ENCODE measurements at places on chromosomes 13 and 19.
A peak's percentile ranks its signal among the peaks of the same experiment; 100 is the strongest.

DNA sequence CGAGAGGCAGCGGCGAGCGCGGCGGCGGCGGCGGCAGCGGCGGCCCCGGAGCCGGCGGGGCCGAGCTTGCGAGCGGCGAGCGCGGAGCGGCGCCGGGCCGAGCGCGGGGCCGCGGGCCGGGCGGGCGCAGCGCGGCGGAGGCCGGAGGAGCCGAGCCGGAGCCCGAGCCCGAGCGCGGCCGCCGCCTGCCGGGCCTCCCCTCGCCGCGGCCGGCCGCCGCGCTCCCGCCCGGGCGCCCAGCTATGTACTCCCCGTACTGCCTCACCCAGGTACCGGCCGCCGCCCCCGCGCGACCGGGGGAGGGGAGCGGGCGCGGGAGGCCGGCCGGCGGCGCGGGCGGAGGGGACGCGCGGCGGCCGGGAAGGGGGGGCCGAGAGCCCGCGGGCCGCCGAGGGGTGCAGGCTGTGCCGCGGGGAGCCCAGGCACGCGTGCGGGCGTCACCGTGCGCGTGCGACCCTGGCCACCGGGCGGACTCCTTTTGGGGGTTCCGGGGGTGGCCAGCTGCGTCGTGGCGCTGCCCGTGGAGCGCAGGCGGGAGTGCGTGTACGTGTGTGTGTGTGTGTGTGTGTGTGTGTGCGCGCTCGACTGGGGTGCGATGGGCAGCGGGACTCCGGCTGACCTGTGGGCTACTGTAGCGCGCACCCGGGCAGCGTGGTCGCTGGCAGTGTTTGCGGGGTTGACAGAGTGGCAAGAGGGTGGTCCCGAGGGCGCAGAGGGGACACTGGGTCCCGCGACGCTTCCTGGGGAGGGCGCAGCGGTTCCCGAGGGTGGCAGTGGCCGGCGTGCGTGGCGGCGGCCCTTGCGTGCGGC is 526 bp downstream of the NFIX start:
- DNase-seq: no peak

DNA sequence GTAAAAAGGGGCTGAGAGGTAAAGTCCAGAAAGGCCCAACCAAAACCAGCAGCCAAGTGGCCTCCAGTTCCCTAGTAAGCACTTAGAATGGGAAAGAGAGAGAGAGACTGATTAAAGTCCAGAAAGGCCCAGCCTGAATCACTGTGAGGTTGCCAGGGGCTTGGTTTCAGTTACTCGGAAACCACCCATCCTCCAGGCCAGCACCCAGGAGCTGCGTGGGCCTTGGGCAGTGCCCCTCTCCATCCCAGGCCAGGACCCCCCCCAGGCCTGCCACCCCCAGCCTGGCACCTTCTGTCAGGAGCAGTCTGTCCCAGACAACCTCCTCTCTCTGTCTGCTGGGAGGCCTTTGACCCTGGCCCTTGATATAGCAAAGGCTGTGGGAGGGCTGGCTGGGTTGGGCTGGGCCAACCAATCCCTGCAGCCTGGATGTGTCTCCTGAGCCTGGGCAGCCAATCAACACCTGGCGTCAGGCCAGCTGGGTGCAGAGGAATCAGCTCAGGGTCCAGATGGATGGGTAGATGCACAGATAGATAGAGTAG is at the start of gene CYP4F2:
CYP4F2 (minus strand) TSS at position 337 of the 539 bp plus-strand sequence. CDS start 463 bp downstream, outside the sequence.
- DNase-seq: no peak

DNA sequence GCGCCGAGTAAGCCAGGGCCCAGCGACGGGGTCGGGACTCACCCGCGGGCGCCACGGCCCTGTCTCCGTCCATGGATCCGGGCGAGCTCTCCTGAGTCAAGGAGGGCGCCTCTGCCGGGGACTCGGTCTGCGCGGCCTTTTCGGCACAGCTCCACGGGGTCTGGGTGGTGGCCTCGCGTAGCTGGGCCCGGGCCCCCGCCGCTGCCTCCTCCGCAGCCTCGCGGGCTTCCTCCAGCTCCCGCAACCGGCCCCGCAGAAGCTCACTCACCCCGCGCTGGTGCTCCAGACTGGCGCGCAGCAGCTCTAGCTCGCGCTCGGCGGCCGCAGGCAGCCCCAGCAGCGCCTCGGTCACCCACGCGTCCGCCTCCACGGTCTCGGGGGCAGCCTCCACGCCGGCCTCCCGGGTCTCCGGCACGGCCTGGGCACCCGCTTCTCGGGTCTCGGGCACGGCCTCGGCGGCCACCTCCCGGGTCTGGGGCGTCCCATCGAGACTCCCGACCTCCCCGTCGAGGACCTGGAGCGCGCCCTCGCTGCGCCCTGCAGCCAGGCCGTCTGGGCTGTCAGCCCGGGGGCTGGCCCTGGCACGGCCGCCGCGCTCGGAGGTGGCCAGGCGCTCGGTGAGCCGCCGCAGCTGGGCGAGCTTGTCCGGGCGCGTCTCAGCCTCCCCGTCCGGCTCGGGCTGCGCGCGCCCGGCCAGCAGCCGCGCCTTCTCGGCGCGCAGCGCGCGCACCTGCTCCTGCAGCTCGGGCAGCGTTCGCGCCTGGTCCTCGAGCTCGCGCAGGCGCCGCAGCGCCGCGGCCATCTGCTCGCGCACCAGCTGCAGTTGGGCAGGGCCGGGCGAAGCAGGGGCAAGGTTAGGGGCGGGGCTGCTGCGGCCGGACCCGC is 8.4 kb downstream of the KANK3 start:
- peak; percentile 87 for DNase-seq

DNA sequence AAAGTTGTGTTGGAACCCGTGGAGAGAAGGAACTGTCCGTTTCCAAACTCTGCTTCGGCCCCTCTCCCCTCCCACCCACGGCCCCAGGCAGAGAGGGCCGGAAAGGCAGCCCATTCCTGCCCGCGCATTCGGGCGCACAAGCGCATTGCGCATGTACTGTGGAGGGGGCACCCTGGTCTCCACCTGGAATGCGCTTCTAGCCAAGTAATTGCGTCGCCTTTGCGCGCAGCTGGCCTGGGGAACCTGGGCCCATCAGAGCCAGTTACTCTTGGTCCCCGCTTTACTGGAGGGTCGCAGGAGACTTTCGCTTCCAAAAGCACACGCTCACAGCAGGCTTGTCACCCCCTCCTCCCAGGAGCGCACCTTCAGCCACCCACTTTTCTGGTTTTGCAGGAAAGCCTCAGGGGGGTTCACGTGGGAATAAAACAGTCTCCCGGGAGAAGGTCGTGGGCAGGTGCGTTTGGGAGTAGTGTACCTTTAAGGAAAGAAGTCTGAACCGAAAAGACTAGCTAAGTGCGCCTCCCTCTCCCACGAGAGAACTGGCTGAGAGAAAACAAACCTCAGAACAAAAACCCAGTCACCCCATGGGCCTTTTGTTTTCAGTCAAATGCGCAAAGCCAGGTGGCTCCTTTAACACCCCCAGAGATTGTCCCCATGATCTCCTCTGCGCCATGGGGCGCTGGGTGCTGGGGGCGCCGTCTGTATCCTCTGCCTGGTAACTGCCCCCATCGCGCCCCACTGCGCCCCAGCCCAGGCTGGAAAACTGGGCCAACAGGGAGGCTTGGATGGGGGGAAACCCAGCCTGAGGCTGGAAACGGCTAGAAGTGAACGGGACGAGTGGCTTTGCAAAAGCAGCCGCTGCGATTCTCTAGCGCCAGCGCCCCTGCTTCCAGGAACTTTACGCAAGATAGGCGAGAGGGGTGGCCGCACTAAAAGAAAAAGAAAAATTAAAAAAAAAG is 28.5 kb downstream of the GSX1 start:
- no peak for DNase-seq

GRCh38 chr13:113547238-113547971 is 37.1 kb upstream of the TFDP1 start:
- no peak for DNase-seq

DNA sequence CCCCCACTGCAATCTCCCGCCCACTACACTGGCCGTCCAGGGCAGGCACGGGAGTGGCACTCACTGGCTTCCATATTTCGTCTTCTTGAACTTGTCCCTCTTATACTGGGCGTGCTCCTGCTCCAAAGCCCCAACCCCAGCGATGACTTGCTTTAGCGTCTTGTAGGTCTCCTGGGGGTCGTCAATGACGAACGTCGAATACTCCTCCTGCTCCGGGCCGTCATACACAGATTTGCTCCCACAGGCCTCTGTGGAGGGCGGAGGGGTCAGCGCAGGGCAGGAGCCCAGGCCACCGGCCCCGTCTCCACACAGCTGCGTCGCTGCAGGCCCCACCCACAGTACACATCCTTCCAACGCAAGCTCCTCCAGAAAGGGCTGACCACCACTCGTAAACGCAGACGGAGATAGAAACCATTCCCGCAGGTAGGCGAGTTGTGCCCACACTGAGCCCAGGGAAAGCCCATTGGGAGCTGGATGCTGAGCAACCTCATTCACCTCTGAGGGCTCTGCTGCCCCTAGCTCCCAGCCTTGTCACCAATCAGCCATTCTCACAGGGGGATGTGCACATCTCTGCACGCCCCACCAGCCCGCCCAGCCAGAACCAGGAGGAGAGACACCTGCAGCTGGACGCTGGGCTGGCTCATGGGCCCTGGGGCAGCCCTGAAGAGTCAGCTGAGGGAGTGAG is 7.9 kb upstream of the C13orf46 start:
- no peak for DNase-seq

- no peak for DNase-seq
Observed at GRCh38 chr19:44726465-44726864, 22.0 kb upstream of the BCL3 start.

DNA sequence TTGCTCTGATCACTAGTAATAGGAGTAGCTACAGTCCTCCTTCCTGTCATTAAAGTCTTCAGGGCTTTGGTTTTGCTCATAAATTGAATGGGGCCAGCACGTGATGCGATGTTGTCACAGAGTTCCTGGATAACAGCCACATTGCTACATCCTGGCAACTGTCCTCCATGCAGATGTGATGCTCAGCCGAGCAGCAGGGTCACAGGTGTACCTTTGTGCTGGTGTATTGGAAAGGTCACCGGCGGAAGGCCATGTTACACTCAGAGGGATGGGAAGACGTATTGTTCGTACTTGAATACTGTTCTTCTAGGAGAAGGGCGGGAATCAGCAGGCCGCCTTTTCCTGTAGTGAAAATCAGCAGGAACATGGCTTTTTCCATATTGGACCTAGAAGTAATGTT is 713.8 kb upstream of the GPC6 start:
- DNase-seq: no peak

DNA sequence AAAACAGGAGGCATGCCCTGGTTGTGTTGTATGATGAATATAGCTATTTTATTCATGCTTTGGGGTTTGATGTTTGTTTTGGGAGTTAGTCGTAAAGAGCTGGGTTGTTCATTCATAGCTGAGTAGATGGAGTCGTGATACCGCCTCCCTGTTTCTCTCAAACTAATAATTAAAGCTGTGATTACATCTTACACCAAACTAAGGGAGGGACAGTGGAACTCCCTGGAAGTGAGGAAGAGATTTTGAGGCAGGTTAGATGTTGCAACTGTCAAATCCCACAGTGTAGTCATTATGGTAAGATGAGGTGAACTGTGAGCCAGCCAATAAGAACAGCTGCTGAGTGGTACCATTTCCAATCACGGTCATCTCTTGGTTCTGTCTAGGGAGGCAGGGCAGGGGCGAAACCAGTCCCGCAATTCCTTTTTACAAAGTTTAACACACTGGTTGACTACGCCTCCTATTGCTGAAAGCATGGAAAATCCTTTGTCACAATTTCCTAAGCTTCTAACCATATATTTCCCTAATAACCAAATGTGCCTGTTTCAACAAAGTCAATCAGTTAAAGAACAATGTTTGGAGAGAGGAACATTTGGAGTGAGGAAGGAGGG is 207.6 kb upstream of the SERP2 start:
- DNase-seq: no peak

DNA sequence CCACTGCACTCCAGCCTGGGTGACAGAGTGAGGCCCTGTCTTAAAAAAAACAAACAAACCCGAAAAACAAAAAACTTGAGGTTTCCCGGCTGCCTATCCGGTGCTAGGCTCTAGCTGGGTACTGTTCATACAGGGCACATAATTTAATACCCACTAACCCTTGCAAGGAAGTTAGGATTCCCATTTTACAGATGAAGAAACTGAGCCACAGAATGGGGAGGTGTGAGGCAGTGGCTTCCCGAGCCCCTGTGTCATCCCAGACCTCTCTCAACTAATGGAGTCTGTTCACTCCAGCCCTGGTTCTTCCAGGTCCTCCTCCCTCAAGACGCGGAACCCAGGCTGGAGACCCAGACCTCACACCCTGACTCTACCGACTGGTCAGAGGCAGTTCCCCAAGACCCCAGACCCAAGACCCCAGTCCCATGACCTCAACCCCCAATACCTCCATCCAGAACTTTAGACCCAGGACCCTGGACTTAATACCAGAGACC is 576 bp downstream of the APBA3 start:
- DNase-seq: no peak

- DNase-seq: no peak
Observed at GRCh38 chr19:52227980-52228379, 38.1 kb downstream of the PPP2R1A start.

- no peak for DNase-seq
Observed at GRCh38 chr19:3471954-3472655, 8.2 kb downstream of the SMIM24 start.

- DNase-seq: no peak
Observed at GRCh38 chr13:100549316-100549715, 39.3 kb downstream of the GGACT start.

GRCh38 chr13:34371645-34372395 is 553.9 kb downstream of the RFC3 start:
- no peak for DNase-seq

GRCh38 chr13:80858131-80858530 is 517.2 kb upstream of the SPRY2 start:
- no peak for DNase-seq

DNA sequence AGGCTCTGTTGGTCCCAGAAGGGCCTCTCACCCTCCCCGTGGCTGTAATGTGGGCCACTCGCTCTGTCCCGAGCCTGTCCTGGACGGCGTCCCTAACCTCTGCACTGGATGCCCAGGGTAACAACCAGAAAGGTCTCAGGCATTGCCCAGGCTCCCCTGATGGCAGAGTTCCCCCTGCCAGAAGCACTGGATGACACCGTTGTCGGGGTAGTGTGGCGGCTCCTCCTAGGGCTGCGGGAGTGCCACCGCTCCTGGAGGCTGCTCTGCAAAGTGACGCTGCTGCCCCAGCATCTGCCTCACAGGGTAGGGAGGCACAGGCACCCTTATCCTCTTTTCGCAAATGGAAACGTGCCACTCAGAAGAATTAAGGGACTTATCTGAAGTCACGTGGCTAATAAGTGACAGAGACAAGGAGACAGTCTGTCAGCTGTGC is 32.0 kb downstream of the MPHOSPH8 start:
- no peak for DNase-seq

GRCh38 chr13:63279136-63279535 is 1863.5 kb upstream of the PCDH20 start:
- DNase-seq: no peak

Data from HTR-8/SVneo (cell line).